ENCODE measurements at places on chromosomes 2 and 18. TPM values are rescaled to one million over a fixed set of nuclear protein-coding genes. Genes with fewer than 3 reads are reported as not detected.

The FBXO36 gene
- total RNA-seq = 0.67 TPM

DNA sequence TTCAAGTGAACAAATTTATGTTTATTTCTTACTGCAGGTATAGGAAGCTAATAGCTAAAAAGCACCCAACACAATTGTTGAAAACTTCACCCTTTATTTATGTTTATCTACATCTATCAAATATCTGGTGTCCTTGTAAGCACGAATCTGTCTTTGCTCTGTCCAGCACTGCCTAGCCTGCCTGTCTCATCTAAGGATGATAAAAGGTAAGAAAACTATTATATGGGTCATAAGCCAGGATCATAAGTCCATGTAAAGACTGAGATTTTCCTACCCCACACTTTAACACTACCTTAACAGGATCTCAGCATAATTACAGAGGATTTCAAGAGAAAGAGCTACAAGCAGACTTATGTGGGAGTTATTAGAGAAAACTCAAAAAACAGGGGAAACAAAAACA lies 365.6 kb upstream of the TMEFF2 start:
- no peak for DNase-seq

The FN1 gene
- total RNA-seq = 551 TPM

DNA sequence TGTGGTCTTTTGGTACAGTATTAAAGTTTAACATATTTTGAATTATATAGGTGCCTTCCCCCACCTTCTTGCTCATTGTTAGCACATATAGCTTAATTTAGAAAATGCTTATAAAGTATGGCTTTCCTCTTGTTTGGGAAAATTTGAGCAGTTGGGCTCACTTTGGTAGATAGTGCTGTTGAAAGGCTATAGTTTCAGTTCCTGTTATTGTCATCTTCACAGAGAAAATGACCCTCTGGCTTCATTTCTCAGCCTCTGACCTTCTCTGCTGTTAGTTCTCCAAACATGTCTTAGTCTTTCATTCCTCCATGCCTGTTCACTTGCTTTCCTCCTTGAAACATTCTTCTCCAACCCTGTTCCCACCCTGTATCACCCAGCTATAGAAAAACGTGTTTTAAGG lies 200.6 kb downstream of the WDR7 start:
- no peak for DNase-seq

GRCh38 chr2:10303181-10303693 lies 533 bp downstream of the HPCAL1 start:
- peak; percentile 19 for DNase-seq

- DNase-seq = no peak
Observed at GRCh38 chr2:45789317-45789716, 137.8 kb downstream of the PRKCE start.

The EPAS1 gene
- 2.6 TPM for total RNA-seq

- no peak for DNase-seq
Observed at GRCh38 chr18:11339188-11339775, 189.9 kb upstream of the PIEZO2 start.

- peak; percentile 75 for DNase-seq
Observed at GRCh38 chr2:38528008-38528442, 74.7 kb downstream of the HNRNPLL start.

DNA sequence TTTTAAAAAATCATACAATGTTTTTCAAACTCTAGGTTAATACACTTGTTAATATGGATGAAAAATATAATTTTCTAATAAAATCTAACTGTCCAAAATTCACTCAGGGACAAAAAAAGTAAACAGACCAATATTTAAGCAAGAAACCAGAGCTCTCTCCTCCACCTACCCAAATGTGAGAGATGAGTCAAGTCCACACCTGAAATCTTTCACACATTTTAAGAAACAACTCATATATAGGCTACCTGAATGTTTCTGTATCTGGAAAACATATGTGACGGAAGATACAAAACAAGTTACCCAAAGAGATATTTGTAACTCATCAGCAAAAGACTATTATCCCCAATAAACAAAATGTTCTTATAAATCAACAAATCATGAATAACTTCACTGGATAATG lies 20.2 kb downstream of the ZNF516 start:
- DNase-seq = no peak

- DNase-seq = no peak
Observed at GRCh38 chr18:79962835-79963657, 1.4 kb upstream of the HSBP1L1 start.

The TMEFF2 gene
- 0.03 TPM for total RNA-seq

DNA sequence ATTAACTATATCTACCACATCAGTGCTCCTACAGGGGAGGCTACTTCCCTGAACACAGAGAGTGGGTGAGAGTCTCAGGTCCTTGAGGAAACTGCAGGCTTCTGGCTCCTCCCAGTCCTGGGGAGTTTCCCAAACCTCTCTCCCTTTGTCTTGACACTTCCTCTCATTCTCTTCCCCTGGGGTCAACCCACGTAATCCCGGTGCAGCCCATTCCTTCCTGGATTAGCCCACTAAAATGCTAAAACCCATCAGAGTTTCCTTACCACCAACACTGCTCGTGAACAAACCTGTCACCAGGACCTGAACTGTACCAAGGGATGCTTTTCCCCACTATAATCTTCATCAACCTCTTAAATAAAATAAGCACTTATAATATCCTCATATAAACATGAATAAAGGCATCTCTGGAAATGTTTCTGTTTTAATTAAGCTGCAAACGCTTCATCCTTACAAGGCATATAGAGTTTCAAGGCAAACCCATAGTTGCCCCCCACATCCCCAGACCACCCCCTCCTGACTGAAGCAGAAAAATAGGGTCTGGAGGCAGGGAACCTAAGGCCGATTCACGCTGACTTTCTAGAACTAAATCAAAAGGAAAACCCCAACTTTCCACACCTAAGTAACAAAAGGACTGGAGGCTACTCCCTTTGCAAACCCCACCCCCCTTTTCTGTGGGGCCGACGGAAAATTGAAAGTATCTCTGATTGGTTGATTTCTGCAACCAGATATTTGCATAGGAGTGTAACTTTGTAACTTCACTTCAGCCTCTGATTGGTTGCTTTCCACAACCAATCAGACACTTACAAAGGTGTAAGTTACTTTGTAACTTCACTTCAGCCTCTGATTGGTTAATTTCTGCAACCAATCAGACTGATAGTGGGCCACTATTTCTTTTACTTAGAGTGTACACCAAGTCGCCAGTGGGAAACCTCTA lies 19.0 kb downstream of the TMSB10 start:
- peak; percentile 69 for DNase-seq

The LYG1 gene
- total RNA-seq = 0.29 TPM

- no peak for DNase-seq
Observed at GRCh38 chr18:23880931-23881617, 133.5 kb upstream of the TTC39C start.

DNA sequence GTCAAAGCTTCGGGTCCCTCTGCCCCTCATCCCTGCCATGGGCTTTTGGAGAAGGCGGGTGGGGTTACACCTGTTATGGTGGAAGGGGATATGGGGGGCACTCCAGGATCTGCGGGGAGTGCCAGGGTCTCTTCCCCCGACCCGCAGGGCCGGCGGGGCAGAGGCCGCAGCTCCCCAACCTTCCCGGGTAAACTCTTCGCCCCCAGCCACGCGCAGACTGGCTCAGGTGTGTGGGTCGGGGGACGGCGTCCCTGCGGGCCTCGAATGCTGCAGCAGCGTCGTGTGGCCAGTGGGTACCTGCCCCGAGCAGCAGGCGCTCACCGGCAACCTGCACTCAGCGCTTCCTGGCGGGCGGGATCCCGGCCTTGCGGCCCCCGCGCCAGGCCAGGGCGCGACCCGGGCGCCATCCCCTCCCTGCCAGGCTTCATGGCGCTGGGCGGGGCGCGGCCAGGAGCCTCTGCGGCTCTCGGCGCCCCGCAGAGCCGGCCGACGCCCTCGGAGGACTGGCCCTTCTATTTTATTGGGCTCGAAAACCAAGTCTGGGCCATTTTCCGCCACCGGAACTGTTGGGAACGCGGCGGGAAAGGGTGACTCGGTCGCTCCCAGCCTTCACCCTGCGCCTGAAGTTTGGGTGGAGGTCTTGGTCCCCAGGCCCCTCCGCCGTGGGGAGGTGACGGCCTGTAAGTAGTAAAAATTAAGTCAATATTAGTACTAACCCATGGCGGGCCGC lies 4.5 kb downstream of the GBX2 start:
- DNase-seq = no peak

DNA sequence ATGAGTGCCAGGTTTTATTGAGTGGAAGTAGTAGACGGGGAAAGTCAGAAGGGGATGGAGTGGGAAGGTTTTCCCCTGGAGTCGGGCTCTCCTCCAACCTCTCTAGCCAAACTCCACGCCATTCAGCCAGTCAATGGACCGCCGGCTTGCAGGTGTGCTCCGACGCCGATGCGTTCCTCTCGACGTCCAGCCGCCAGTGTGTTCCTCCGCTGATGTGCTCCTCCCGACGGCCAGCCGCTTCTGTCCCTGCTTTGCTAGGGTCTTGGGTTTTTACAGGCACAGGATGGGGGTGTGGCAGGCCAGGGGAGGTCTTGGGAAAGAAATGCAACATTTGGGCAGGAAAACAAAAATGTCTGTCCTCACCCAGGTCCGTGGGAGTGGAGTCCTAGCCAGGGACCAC lies 94.3 kb upstream of the TEX51 start:
- DNase-seq = no peak

- no peak for DNase-seq
Observed at GRCh38 chr2:73850009-73850408, 21.2 kb downstream of the STAMBP start.

DNA sequence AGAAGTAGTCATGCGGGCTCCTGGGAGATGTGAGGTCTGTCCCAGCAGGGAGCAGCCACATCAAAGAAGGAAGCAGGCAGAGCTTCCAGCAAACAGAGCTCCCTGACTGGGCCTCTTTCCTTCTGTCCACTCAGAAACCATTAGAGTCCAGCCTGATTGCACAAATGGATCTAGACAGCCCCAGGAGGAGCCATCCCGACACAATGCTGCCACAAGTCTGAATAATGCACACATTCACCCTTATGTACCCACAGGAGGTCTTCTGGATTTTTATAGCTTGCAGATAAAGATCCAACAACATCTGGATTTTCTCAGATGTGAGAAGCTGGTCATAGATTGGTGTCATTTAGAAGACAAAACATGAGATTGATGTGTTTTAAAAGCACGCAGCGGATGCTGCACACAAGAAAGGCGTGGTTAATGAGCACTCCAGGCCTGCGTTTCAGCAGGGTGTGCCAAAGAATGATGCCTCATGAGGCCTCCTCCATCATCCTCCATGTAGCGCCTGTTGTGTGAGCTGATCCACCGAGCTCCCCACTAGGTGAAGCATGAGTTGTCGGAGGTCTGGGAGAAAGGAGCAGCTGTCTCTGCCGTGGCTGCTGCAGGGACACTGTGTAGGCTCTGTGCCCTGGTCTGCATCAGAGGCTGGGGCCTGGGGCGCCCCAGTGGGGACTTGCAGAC lies 60.6 kb downstream of the MTCL1 start:
- DNase-seq = no peak

- no peak for DNase-seq
Observed at GRCh38 chr18:57768537-57769326, 34.4 kb downstream of the ATP8B1 start.

DNA sequence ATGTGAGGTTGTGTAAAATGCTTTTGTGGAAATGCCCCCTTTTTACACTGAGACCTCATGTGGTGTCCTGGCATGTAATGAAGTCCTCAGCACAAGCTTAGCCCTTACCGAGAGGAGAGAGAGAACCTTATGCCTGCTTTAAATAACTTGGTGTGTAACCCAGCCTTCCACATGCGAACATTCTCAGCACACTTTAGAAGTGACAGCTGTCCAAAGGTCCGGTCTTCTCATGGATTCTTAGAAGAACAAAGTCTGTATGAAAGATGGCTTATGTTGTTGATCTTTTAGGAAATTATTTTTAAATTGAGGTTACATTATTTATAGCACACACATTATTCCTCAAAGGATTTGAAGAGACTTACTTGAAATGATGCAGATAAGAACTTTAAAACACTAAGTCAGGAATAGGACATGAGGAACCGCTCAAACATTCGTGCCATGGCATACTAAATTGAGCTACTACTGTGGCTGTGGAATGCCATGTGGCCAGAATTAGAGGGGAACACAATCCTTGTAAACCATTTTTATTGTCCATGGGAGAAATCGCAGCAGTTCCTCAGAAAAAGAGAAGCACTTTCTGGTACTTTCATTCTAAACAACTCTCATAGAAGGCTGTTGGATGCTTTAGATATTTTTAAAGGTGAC lies 79.6 kb downstream of the WDSUB1 start:
- DNase-seq = no peak

GRCh38 chr2:136332436-136333095 lies 214.6 kb upstream of the CXCR4 start:
- no peak for DNase-seq

DNA sequence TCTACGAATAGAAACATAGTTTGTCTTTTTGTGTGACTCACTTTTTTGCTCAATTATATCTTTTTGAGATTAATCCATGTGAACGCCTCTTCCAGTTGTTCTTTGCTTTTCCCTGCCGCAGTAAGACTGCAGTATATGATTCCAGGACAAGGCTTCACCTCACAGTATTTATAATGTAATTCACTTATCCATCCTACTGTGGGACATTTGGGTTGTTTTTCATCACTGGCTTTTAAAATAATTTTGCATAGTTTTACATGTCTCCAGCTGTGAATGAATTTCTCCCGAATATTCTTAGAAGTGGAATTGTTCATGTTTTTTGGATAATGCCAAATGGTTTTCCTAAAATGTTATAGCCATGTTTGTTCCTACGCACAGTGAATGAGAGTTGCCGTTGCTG lies 21.9 kb downstream of the COPS9 start:
- DNase-seq = no peak

DNA sequence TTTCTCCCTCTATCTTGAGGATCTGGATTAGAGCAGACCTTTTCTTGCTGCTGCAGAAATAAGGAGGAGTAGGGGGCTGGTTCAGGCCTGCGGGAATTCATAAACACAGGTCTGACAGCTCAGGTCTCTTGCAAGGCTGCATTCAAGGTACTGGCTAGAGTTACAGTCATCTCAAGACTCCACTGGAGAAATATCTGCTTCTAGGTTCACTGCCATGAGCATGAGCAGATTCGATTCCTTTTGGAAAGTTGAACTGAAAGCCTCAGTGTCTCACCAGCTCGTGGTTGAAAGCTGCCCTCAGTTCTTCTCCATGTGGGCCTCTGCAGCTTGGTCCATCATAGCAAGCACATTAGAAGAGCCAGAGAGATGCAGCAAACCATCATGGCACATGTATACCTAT lies 124.4 kb upstream of the SETBP1 start:
- DNase-seq = no peak

DNA sequence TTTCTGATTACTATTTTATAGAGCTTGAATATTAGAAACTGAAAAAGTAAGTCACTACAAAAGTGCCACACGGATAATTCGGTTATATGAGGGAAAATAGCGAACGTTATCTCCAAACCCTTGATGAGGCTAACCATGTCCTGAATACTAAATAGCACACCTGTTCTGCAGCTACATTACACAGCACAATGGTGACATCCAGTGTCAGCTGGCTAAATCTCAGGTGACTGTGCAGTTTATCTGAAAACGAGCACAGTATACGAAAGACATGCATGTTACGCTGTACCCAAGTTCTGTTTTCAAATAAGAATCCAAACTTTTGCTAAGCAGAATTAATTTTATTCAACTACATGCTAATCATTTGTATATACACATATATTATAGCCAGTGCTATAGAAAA lies 9.0 kb downstream of the CCDC68 start:
- no peak for DNase-seq
